ENCODE measurements at places on chromosomes 5 and 9.

DNA sequence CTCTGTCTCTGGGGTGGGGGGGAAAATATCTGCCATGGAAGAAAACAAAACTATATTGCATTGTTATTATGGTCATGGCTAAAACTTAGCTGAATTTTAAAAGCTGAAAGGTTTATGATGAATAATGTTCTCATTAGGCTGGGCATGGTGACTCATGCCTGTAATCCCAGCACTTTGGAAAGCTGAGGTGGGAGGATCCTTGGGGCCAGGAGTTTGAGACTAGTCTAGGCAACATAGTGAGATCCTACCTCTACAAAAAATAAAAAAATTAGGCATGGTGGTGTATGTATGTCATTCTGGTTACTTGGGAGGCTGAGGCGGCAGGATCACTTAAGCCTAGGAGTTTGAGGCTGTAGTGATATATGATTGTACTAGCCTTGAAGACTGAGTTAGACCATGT lies 44.5 kb downstream of the IPO11 start:
- DNase-seq, result no peak

DNA sequence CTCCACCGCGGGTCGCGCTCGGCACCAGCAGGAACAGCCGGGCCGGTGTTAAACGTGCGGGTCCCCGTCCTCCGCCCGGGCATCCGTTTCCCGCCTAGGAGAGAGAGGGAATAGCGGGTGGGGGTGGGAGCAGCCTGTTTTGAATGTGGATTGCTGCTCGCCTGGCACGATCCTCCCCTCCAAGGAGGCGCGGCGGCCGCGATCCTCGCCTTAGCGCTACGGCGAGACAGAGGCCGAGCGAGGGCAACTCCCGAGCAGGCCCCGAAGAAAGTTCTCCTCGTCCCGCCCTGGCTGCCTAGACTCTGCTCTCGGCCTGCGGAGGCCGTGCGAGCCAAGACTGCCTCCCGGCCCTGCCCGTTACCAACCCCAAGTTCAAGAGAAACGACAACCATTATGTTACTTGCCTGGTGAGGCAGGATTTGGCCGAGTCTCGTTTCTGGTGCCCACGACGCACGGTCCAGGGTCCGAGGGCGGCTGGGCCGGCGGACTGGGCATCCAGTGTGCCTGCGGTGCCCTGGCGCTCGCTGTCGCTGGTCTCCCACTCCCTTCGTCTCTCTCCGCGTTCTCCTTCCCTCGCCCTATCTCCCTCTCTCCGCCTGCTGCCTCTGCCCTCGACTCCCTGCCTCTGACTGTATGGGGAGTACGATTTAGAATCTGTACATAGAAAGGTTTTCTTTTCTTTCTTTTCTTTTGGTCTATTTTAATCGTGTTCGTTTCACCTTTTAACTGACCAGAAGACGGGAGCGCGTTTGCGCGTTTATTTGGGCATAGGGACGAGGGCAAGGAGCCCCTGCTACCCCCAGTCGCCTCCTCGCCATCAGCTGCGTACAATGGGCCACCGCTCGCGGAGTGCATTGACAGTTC lies 724 bp downstream of the NR2F1-AS1 start:
- DNase-seq, result no peak

- DNase-seq, result peak; percentile 70
Observed at GRCh38 chr5:139178935-139179334, 19.2 kb downstream of the SIL1 start.

DNA sequence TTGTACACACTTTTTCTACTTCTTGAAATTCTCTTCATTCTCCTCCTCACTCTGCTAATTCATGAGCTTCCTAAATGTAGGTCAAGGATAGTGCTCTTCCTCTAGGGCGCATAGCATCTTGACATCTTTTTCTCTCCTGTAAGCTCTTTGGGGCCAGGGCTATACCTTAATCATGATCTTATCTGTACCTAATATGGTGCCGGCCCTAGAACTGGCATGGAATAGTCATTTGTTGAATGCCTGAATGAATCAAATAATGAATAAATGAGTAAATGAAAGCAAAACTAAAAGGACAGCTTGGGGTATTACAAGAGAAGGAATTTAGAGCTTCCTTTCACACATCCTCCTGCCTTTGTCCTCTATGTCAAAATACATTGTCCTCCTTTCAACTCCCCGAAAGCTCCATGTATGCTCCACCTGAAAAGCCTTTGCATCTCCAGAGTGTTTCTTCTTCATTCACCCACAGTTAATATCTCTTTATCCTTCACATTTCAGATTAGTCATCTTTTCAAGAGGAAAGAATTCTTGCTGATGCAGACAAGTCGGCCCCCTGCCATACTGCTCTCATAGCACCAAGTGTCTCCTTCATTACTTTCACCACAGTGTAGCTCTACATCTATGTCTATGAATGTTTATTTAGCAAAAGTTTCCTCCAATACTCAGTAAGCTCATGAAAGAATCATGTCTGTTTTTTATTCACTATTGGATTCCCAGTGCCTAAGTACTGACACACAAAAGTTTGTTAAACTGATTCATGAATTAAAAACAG lies 16.4 kb upstream of the PPP2R2B start:
- no peak for DNase-seq

DNA sequence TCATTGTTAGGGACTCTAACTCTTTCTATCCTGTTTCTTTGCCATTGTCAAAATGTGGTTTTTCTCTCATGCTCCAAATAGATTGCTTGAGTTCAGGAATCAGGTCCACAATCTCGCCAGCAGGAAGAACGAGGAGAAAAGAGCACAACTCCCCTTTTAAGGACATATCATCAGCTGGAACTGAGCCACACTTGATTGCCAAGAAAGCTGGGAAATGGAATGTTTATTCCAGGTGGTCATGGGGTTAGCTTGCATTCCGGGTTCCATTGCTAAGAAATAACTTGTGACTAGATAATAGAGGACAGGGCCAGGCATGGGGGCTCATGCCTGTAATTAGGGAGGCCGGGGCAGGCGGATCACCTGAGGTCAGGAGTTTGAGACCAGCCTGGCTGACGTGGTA lies 32.4 kb upstream of the C9orf57 start:
- no peak for DNase-seq

DNA sequence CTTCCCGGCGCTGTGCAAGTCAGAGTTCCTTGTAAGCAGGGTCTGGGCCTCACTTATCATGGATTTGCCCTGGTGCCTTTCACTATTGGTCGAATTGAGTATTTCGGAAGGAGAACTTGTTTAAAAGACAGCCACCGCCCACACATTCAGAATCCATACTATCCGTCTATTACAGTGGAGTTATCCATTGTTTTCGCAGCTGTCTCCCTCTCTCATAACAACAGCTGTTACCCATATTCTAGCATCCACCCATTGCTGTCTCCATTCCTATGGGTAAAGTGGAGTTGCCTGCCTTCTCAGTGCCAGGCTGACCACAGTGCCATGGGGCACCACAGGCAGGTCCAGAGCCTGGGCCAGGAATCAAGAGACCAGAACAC lies 20.2 kb downstream of the FAXDC2 start:
- no peak for DNase-seq

DNA sequence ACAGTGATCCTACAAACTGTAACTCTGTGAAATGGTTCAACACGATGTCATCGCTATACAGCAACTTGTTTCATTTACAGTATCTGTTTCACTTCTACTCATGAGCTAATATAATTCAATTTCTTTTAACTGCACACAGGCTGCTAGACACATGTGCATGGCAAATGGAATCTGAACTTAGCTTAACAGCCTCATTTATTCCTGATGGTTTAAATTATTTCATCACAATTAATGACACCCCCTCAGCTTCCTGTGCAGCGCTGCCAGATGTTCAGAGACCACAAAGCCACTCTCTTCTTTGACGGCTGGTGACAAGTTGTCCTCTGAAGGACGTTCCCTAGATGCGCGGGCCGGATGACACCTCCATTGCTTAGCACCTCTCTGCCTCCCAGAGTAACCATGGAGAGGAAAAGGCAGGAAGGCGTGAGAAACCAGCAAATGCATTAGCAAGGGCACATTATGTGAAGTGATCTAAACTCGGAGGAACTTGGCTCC lies 191.1 kb downstream of the BNC2 start:
- DNase-seq, result no peak

DNA sequence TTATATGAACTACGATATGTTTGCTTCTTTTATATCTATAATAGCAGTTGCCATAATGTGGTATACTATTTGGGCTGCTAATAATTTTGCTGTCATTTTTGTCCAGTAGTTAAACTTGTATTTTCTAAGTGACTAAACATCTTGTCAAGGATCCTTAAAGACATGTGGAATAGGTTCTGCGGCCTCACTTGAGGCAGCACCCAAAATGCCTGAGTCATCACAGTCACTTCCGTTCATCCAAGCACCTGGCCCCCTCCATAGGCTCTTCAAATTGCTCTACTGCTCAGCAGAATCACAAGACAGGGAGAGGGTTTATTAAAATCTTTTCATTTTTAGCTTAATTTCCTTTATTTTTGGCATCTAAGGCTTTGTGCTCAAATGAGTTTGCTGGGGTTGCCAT lies 259.1 kb downstream of the AOPEP start:
- DNase-seq, result no peak

DNA sequence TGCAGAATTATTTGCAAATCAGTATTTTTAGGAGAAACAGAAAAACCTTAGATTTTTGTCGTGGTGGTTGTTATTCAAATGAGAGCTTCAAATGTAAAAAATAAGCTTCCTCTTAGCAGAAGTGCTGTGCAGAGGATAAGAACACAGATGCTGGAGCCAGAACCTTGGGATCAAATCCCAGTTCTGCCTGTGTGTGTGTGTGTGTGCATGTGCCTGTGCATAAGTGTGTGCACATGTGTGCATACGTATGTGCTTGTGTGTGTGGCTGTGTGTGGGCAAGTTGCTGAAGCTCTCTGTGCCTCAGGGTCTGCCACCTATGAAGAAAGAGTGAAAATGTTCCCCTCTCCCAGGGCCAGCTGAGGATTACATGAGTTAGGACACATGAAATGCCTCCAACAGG lies 8.6 kb downstream of the DAP start:
- no peak for DNase-seq
